ENCODE measurements at places on chromosomes 5 and 9.
A peak's percentile ranks its signal among the peaks of the same experiment; 100 is the strongest.

DNA sequence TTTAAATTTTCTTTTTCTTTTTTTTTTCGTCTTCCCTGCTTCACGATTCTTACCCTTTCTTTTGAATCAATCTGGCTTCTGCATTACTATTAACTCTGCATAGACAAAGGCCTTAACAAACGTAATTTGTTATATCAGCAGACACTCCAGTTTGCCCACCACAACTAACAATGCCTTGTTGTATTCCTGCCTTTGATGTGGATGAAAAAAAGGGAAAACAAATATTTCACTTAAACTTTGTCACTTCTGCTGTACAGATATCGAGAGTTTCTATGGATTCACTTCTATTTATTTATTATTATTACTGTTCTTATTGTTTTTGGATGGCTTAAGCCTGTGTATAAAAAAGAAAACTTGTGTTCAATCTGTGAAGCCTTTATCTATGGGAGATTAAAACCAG, 352.2 kb downstream of the NTRK2 start:
- DNase-seq = no peak

DNA sequence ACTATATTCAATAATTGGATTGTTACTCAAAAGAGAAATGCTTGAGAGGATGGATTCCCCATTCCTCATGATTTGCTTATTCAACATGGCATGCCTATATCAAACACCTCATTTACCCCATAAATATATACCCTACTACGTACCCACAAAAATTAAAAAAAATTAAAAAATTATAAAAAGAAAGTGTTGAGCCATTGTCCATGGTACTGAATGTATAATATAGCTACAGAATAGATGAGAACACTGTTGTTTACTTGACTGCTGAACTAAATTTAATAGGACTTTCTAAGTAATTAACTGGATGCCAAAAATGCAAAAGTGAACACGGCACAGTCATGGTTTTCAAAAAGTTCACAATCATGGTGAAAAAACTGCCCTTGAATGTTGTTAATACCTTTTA, 725.8 kb downstream of the KCTD16 start:
- no peak for DNase-seq

DNA sequence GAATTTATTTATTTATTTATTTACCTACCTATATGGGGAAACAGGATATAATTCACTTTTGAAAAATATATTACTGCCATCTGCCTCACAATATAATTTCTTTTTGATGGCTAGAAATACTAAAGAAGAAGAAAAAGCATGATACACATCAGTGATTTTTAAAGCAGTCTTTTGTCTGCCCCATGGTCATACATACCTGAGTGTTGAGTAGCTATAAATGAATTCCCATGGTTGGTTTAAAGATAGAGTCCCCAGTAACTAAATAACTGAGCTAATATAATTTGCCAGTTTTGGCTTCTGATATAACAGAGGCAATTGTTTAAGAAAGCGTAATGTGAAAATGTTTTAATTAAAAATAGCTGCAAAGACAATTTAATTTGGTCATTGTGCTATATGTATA, 447.8 kb downstream of the PDE4D start:
- no peak for DNase-seq

GRCh38 chr5:8861764-8862163, 684.1 kb downstream of the SEMA5A start:
- DNase-seq = no peak

GRCh38 chr9:106920701-106921283, 57.8 kb downstream of the ZNF462 start:
- DNase-seq = peak; percentile 66

GRCh38 chr9:38700695-38701094, 19.2 kb downstream of the FAM240B start:
- DNase-seq = no peak

- DNase-seq = no peak
Measured at GRCh38 chr5:157497875-157498611, 38.0 kb downstream of the NIPAL4 start.

GRCh38 chr9:74610523-74611061, 113.5 kb downstream of the RORB start:
- no peak for DNase-seq

DNA sequence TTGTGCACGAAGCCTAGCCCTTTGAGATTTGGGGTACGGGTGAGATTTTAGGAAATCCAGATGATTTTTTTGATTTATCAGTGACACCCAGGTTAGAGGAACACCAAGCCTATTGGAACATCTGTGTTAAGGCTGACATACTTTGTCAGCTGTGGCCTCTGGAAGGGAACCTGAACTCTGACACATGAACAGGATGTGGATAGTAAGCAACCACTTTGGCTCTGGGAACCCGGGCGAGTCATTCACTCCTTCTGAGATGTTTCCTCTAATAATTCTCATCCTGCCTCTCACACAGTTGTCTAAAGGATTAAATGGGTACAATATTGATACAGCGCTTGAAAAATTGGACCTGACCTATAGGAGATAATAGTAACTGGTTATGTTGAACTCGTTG, 67.8 kb downstream of the FGF1 start:
- DNase-seq = peak; percentile 84

GRCh38 chr9:95724253-95724991, 151.1 kb upstream of the ERCC6L2 start:
- peak; percentile 33 for DNase-seq
